ENCODE measurements at places on chromosomes 1 and 21.
A peak's percentile ranks its signal among the peaks of the same experiment; 100 is the strongest.

GRCh38 chr1:245770156-245770555 is 615.4 kb downstream of the KIF26B start:
- no peak for DNase-seq

DNA sequence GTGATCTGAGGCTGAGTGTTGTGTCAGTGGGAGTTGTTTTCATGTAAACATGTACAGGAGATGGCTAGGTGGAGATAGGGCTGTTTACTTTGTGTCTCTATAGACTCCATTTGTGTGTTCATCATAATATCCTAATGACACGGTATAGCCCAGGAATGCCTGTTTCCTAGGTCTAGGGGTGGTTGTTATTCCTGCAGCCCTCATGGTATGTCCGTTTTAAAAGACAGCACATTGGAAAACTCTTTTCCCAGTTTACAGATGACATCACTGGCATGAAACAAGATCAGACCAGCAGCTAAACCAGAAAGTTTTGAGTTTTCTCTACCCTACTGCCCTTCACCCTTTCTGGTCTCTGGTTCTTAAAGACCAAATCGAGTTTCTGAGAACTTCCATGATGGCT is 227.3 kb upstream of the TMEM51 start:
- no peak for DNase-seq

DNA sequence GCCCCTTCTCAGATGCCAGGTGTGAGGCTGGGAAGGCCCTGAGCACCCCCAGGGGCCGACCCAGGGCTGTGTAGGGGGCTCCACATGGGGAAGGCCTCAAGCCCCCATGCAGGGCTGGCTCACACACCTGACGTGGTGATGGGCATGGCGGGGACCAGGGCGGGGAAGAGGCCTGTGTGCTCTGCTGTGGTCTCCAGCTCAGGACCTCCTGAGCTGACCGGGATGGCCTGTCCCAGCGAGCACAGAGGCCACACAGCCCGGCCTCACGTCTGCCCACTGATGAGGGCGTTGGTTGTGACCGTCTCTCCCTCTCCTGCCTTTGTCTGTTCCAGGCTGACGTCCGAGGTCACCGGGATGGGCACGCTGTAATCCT is 40.2 kb upstream of the COL6A1 start:
- no peak for DNase-seq

GRCh38 chr1:205950280-205950679 is 7.0 kb upstream of the SLC26A9 start:
- peak; percentile 91 for DNase-seq

GRCh38 chr1:8352471-8352845 is 34.5 kb downstream of the SLC45A1 start:
- DNase-seq = no peak

DNA sequence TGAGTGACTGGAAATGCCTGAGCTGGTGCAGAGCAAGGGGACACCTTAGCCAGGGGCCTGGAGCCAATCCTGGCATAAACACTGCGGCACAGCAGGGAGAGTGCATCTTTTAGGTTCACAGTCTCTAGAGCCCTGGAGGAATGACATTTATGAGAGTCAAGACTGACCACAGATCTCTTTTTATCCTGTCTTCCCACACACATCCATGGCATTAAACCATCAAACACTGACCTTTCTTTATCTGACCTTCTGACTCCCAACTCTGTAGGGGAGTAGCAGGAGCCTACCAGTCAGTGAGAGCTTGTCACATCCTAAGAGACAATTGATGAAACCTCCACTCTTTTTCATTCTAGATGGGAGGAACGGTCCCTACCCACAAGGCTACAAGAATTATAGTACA is 7.9 kb downstream of the CD34 start:
- no peak for DNase-seq

DNA sequence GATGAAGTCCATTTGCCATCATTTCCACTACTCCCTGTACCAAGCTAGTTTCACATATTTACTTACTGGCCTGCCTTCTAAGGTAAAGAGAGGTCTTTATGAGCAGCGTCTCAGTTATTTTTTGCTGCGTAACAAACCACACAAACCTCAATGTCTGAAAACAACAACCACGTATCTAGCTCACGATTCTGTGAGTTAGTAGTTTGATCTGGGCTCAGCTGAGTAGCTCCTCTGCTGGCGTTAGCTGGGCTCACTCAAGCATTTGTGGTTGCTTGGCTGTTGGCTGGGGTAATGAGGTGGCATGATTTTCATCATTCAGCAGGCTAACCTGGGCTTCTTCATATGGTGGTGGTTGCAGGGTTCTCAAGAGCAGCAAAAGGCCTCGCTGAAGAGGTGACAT is 225.4 kb downstream of the FOXD2 start:
- no peak for DNase-seq

DNA sequence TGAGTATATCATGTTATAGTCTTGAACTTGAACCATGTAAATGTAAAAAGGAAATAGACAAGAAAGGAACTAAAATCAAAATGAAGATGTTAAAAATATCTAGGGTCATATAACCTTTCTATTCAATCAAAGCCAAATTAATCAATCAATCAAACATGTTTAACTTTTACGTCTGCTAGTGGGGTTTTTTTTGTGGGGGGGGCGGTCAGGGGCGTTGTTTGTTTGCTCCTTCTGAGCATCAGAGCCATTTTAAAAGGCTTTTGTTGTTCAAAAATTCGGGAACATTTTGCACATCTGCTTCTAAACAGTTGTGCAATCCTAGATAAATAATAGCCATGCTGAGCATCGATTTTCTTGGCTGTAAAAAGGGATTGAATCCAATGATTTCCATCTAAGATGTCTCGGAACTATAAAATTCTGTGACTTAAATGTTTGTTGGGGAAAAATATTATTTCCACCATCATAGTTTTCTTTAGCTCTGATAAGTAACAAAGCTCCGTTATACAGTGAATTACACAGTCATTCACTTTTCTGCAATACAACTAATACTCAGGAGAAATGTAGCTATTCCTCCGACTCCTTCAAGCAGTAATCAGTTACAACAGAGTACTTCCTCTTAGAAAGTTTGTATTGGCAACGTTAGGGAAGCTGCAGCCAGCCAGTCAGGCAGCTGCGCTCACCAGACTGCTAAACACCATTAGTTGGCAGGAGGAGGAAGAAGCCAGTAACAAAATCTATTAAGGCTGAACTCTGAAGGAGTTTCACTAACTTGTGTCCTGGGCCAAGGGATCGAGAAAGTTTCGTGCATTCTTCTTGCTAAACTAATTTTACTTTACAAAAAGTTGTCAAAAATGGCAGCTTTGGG is 2.2 kb downstream of the SPATA6 start:
- DNase-seq = peak; percentile 90

DNA sequence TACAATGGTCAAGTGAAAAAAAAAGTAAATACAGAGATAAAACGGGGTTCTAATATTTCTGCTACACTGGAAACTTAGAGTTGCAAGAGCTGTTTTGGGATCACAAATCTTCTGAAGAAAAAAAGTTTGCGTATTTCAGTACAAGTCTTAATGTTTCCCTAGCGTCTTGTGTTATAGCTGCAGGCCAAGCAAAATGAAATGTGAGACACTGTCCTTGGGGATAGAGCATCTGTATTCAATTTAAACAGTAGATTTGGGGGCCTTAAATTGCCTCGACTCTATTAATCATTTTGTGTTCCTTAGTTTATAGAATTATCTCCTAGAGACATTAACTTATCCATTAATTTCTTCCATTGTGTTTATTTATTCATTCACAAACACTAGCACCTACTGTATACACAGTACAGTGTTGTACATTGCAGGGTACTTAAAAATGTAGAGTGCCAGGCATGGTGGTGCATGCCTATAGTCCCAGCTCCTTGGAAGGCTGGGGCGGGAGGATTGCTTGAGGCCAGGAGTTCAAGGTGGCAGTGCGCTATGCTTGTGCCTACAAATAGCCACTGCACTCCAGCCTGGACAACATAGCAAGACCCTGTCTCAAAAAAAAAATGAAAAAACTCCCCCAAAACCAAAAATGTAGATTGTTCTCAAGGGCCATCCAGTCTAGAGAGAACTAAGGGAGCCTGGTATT is 7.9 kb downstream of the DISC1 start:
- DNase-seq = peak; percentile 44

GRCh38 chr1:172144445-172145061 is 275.9 kb upstream of the C1orf105 start:
- peak; percentile 99 for DNase-seq

DNA sequence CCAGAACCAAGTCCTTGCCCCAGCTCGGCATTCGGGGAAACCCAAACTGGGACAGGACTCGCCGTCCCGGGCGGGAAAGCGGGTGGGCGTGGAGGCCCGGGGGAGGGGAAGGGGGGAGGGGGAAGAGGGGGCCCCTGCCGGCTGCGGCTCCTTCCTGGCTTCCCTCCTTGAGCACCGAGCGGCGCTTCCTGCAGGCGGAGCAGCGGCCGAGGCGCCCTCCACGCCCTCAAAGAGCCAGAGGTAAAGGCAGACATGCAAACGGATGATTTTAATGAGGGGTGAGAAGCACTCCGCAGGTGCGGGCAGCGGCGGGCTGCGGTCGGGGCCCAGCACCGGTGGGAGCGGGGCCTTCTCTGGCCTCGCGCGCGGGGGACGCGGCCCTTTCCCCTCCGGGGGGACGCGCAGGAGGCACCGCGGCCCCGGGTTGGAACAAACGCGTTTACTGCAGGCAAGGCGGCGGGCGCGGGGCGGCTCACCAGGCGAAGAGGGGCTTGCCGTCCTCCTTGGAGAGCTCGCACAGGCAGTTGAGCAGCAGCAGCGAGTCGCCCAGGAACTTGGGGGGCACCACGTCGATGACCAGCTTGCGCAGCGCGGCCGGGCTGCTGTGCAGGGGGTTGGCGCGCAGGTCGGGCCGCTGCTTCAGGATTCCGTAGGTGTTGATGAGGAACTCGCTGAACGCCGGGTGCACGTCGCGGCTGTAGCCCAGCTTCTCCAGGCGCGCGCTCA is 5.7 kb upstream of the FTCD start:
- DNase-seq = no peak

GRCh38 chr21:33096426-33096825 is 26.5 kb downstream of the OLIG1 start:
- DNase-seq = no peak

DNA sequence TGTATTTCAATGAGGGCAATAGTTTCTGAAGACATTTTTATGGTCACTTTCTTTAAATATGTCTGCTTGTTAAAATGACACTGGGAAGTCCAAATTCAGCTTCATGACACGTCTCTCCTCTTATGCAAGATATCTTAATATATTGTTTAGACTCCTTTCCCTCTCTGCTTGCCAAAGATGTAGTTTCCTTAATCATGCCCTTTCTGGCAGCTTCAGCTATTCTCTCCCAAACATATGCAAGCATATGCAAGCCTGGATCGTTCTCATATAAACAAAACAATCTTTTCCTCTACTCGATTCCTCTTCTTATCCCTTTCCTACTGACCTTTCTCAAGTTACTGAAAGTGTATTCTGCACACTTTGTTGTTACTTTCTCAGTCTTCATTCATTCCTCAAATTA is 372.2 kb downstream of the PTBP2 start:
- DNase-seq = peak; percentile 72

DNA sequence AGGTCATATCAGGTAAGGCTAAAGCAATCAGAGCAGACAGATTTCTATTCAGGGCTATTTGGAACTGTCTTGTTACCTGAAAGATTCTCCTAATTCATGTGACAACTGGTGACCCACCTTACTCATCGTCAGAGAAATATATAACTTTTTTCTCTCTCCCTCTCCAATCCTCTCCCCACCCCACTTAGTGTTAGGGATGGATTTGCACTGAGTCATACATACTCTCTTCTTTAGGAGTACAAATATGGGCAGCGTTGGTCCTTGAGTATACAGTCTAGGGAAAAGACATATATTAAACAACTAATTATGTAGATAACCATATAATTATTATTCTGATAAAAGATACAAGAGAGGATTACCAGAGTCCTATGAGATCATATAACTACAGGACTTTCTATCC is 246.3 kb downstream of the HHIPL2 start:
- DNase-seq = no peak

GRCh38 chr1:204221271-204221670 is 7.5 kb upstream of the GOLT1A start:
- DNase-seq = no peak

GRCh38 chr1:85707267-85707989 is 805 bp downstream of the ZNHIT6 start:
- DNase-seq = no peak

DNA sequence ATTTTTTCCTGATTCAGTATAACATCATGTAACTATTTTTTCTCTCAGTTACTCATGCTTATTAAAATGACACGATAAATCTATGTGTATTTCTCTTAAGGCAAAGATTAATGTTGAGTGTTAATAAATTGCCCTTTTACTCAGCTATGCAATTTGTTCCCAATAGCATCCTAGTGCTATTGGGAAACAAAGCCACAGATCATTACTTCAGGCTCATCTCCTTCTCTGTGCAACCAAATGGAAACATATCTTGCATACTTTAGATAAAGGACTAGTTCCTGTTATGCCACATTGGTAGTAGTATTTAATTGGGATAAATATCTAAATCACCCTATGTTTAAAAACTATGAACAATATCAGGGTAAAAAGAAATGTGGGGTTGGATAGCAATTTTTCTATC is 106.2 kb downstream of the PLPPR4 start:
- DNase-seq = no peak

- no peak for DNase-seq
Measured at GRCh38 chr1:145837656-145838055, 7.8 kb upstream of the NUDT17 start.

- DNase-seq = no peak
Measured at GRCh38 chr1:237281481-237281880, 239.5 kb downstream of the RYR2 start.

DNA sequence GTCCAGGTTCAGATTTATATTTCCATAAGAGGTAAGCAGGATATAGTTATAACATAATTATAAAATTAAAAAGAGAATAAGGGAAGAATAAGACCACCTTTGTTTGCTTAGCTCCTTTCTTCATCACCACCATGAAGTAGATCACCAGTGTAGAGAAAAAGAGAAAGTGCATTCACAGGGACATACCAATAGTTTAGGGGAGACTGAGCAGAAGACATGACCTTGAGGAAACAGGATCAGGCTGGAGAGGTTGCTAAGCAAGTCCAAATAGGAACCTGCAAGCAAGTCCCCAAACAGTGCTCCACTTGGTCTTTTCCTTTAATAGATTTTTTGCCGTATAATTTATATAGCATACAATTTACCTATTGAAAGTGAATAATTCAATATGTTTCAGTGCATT is 63.0 kb downstream of the KCNT2 start:
- DNase-seq = no peak

DNA sequence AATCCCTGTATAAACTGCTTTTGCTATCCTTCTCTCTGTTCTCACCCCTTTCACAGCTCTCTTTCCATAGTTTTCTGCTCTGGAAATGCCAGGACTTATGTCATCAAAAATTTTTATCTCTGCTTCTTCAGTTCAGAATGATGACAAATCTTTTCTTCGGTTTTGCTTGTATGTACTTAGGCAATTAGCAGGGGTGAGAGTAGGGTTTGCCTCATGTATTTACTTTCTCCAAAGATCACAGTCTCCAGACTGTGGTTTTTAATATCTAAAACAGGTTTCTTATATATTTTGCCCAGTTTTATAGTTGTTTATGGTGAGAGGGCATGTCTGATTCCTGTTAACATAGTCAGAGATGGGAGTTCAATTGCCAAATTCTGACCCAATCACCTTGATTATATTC is 235.4 kb upstream of the LYPLAL1 start:
- DNase-seq = peak; percentile 21

- no peak for DNase-seq
Measured at GRCh38 chr1:183287191-183287675, 101.2 kb downstream of the LAMC2 start.
